ENCODE measurements at places on chromosomes 4 and X. TPM values are rescaled to one million over a fixed set of nuclear protein-coding genes. Genes with fewer than 3 reads are reported as not detected.

The LRPAP1 gene
- 181 TPM for total RNA-seq

The RASSF6 gene
- total RNA-seq: not detected

The EDNRA gene
- total RNA-seq: 0.16 TPM

The RIBC1 gene
- not detected for total RNA-seq

GRCh38 chr4:52369649-52370048 is 289.5 kb downstream of the USP46 start:
- DNase-seq: no peak

- DNase-seq: no peak
These were observed 2.6 kb downstream of the EVC2 start for GRCh38 chr4:5705647-5706320.

DNA sequence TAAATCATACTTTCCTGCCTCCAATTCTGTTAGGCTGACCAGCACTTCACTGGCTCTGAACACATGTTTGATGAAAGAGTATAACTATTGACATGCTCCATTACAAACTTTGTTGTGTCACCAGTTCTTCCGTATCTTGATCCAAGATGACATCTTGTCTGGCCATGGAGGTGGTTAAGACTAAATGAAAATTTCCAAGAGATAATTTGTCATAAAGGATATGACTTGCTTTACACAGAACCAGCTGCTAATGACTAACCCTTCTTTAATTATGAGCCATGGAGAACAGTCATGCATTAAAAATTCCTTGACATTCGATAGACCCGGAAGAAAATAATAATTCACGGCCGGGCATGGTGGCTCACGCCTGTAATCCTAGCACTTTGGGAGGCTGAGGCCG is 17.7 kb upstream of the N4BP2 start:
- peak; percentile 2 for DNase-seq

GRCh38 chr4:109846395-109847098 is 1.4 kb upstream of the LRIT3 start:
- DNase-seq: no peak

GRCh38 chr4:158302076-158302866 is 92.0 kb downstream of the TMEM144 start:
- peak; percentile 29 for DNase-seq

- no peak for DNase-seq
These were observed 68.5 kb downstream of the CYTL1 start for GRCh38 chr4:4950561-4951290.

All from MG63 (cell line).